ENCODE measurements at places on chromosomes 11 and 22.

DNA sequence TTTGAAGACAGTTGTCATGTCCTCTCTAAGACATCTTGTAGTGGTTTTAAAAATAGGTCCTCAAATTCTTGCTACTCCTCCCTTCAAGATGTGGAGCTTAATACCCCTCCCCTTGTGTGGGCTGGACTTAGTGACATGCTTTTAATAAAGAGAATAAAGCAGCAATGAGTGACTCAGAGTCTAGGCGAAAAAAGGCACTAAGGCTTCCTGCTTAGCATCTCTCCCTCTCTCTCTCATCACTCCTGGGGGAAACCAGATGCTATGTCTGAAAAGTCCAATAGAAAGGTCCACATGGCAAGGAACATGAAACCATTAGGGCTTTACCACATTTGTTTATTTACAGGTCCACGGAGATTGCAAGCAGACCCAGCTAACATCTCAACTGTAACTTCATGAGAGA lies 11.7 kb downstream of the SERGEF start:
- no peak for DNase-seq

- DNase-seq: no peak
Observed at GRCh38 chr11:720642-721246, 14.7 kb downstream of the EPS8L2 start.

- DNase-seq: no peak
Observed at GRCh38 chr11:18723991-18724390, 2.0 kb downstream of the IGSF22 start.

GRCh38 chr11:9527481-9528135 lies 45.9 kb upstream of the WEE1 start:
- no peak for DNase-seq

DNA sequence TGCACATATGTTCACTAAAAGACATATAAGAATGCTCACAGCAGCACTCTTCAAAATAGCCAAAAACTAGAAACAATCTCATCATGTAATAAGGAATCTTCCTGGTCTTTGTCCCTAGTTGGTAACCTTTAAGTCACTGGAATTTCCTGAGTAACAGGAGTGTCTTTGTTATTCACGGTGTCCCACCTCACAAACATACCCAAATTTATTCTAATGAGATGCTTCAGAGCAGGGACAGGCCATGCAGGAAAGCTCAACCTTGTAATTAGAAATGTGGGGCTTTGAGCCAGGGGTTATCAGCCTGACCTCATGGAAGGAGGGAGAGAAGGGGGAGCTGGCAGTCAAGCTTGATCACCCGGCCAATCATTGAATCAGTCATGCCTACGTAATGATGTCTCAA lies 40.3 kb upstream of the NFRKB start:
- DNase-seq: no peak

GRCh38 chr11:108929241-108929640 lies 264.4 kb downstream of the DDX10 start:
- no peak for DNase-seq

GRCh38 chr22:33380789-33381530 lies 322.8 kb upstream of the SYN3 start:
- DNase-seq: no peak

DNA sequence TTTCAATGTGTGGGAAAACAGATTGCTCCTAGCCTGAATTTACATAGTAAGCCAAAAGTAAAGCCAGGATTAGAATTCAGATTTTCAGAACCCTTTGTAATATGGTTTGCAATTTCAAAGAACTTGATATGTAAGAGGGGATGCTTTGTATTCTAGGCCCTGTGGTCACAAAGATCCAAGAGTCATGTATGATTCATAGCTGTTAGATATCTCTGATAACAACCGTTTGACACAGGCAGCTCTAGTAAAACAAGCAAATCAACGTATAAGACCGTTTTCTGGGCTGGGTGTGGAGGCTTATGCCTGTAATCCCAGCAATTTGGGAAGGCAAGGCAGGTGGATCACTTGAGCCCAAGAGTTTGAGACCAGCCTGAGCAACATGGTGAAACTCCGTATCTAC lies 79.6 kb downstream of the EMSY start:
- DNase-seq: no peak

GRCh38 chr11:83523676-83524075 lies 237.5 kb upstream of the CCDC90B start:
- DNase-seq: no peak

DNA sequence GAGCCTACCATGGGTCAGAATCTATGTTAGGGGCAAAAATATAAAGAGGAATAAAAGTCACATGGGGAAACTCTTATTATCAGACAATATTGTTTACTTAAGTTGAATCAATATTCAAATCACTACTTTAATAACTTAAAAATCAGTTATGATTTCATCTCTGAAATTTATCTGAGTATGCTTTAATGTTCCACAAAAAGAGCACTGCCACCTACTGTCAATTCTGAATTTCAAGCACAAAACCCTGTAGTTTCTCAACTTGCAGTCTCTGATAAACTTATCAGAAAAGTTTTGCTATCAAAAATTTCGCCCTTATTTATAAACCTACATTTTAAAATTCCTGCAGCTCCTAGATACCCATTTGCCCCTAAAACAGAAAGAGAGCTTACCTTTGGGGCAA lies 47.3 kb downstream of the RDX start:
- no peak for DNase-seq

GRCh38 chr11:86577644-86578636 lies 94.5 kb downstream of the ME3 start:
- DNase-seq: no peak

DNA sequence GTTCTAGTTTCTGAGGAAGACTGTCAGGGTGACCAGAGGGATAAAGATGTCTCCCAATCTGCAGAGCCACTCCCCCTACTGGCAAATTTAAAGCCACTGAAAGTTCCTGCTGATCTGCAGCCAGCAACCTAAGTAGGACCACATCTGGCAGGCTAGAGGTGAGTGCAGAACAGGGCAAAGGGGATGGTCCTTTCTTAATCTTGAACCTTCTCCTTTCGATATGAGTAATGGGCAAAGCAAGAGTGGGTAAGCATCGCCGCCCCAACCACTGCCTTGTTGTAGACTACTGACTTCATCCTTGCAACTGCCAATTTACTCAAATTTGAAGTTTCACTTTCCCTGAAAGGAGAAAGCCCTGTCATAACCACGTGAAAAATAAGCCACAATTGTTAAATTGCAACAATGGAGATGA lies 30.7 kb downstream of the SCUBE2 start:
- DNase-seq: no peak

- no peak for DNase-seq
Observed at GRCh38 chr11:11046781-11047180, 188.9 kb upstream of the ZBED5 start.

- DNase-seq: peak; percentile 75
Observed at GRCh38 chr22:18156878-18157713, 7.1 kb downstream of the USP18 start.

DNA sequence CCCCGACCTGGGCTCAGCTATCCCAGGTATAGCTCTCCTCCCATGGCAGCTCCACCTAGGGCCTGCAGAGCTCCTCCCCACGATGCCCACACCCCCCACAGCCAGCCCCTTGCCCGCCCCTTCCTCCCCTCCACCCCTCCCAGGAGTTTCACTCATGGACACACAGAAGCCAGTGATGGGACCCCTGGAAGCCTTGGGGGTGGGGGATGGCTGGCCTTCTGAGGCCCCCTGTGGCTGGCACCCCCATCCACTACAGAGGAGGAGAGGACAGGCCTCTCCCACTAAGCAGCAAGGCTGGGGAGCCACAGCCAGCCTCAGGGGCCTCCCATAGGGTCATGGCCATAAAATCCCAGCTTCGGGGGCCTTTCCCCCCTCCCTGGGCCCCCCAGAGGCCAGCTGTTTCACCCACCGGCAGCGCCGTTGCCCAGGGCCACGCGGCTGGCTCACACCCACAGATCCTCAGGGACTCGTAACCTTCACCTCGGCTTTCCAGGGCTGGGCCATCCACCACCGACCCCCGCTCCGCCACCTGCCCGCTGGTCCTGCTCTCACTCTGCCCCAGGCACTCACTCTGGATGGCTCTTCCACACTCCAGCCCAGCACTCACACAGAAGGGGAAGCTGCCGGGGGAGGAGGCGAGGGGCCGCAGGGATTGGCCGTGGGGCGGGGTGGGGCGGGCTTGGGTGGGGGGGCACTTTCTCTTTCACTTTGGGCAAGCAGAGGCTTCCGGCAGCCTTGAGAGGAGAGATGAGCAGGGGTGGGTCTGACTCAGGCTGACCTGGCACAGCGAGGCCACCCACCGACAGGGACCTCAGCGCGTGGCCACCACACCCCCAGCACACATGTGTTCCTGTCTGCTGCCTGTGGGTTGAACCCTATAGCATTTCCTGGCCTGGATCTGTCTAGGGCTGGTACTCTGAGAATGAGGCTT lies 2.2 kb downstream of the SLC25A22 start:
- DNase-seq: no peak

GRCh38 chr22:21972293-21972779 lies 10.3 kb downstream of the TOP3B start:
- peak; percentile 53 for DNase-seq

GRCh38 chr11:12240677-12241076 lies 130.3 kb downstream of the MICAL2 start:
- no peak for DNase-seq

GRCh38 chr11:27914080-27914479 lies 193.9 kb downstream of the KIF18A start:
- no peak for DNase-seq

DNA sequence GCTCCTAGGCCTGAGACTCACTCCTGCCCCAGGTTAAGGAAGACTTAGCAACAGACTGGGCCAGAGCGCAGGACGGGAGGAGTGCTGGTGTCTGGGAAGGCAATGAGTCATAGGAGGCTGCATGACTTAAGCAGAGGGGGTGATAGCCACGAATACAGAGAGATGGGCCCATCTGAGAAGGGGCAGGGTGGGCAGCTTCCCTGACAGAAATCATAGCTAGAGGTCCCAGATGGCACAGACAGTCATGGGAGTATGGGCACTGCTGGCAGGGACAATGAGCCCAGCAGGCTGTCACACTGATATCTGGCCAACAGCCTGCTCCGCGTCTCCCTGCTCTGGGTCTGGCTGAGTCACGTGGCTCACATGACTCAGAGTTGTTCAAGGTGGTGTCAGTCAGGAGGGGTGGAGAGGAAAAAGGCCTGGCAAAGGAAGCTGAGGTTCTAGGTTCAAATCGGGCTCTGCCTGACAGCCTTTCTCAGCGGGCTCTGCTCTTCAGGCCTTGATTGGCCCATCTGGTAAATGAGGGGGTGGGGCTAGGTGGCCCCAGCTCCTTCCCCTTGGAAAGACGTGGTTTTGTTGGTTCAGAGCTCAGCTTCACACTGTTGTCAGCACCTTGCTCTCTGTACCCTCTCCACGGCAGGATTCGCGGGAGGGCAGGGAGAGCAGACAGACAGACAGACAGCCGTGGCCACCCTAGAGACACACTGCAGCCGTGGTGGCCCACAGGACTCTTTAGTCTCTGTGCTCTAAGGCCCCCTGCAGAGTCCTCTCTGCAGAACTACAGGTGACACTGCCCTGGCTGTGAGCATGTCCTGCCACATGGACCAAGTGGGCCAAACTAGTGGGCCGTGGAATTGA lies 47.8 kb downstream of the DBX1 start:
- peak; percentile 68 for DNase-seq

DNA sequence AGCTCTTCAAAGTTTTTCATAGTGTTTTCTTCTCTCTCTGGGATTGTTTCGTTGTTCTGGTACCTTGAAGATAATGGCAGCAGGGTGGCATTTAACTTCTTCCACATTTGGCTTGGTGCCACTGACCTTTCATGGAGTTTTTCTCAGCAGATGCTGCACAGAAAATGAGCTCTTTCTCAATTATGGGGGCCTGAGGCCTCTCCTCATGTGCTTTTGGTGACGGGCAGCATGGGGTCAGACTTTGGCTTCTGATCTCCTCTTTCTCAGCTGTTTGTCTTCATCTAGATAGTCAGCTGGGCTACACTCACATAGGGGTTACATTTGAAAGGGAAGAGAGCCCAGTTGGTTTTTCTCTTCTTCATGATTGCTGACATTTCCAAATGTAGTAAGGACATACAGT lies 76.3 kb downstream of the FAT3 start:
- DNase-seq: no peak

DNA sequence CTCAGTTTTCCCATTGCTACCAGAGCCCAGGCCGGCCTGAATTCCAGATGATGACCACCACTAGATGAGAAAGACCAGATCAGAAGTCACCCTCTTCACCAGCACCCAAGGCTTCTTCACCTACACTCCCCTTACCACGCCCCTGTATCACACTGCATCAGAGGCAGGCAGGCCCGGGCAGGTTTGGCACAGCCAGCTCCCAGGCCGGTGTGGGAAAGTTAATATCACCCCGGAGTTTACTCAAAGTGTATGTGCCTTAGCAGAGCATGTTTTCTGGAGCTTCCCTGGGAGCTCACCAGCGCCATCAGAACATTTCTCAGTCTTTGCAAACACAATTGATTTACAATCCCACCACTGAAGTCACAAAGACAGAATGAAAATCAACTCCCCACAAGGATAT lies 47.5 kb upstream of the POU2AF1 start:
- no peak for DNase-seq

DNA sequence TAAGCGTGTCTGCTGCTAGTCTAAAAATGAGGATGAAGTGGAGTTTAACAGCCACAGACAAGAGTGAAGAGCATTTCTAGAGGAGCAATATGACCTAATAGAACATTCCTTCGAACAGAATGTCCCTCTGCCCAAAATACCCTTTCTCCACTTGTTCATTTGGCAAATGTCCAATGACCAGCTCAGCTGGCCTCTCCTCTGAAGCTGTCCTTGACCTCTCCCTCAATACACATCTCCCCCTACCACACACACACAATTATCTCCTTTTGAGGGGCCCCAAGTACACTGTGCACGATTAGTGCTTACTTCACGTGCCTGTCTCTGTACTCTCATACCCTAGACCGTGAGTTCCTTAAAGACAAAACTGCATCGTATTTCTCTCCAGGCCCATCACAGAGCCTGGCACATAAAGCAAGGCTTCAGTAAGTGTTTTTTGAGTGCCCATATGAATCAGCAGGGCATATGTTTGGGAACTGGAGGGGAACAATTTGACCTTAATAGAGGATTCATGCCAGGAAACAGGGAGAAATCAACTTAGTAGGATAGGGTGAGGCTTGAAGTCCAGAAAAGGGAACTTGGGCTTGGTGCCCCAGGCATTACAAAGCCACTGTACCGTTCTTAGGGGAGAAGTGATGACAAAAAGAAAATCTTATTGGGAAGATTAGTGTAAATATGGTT lies 18.1 kb upstream of the NCAM1 start:
- no peak for DNase-seq

GRCh38 chr11:111574373-111575225 lies 27.6 kb upstream of the SIK2 start:
- no peak for DNase-seq
